ENCODE measurements at places on chromosomes 1 and 21.

DNA sequence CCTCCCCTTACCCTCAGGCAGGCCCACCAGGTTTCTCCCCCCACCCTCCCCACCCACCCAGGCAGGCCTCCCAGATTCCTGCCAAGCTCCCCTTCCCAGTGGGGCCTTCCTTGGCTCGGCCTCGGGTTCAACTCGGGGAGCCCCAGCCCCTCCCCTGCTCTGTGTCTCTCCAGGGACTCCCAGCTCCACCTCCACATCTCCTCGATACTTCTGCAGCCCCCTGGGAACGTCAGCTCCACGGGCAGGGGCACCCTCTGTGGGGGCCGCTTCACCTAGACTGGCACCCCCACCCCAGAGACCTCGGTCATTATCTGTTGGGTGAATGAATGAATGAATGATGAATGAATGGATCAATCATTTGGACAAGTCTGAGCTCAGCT lies 775 bp downstream of the MMEL1 start:
- no peak for DNase-seq

DNA sequence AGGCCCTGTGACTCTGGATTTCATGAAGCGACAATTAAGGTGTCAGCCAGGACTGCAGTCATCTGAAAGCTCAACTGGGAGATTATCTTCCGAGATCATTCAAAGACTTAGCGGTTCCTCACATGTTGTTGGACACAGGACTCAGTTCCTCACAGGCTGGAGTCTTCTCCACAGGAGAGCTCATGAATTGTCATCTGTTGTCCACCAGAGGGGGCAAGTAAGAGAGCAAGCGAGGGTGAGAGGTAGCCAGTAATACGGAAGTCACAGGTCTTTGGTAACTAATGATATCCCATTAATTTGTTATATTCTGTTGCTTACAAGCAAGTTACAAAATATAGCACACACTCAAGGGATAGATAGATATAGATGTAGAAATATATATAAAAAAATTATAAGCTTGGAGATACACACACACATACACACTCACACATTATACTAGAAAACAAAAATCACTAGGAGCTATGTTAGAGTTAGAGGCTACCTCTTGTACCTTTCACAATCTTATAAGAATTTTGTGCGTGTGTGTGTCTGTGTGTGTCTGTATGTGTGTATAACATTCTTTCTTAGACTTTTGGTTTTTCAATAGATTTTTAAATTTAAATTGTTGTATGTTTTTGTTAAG lies 1695.3 kb downstream of the BRINP3 start:
- no peak for DNase-seq

DNA sequence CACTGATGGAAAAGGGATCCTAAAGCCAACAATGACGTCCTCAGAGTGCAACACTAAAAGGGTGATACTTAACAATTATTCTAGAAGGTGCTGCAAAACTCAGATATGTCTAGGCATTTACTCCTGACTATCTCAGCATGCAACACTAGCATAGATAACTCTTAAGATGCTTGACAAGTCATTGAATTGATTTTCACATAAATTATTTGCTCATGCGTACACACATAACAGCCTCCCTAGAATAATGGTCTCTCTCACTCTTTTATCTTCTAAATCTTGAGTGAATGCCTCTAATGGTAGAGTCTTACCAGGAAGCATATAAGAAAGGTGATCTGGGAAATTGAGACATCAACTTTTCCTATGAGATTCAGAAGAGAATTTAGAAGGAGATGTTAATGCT lies 1283.7 kb downstream of the MRPL39 start:
- no peak for DNase-seq

DNA sequence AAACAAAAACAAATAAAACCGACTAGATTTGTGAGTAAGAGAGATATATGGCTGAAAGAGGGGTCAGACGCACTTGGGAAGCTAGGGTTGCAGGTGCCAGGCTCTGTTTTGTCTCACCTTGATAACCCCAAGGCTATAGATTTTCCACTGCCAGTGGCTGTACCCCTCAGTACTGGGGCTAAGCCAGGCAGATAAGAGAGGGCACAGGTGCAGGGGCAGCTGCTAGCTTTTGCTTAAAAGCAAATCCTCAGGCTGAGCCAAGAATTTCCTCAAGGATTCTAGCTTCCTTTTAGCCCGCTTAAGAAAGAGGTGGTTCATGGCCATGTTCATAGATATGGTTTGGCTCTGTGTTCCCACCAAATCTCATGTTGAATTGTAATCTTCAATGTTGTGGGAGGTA lies 57.9 kb downstream of the OVGP1 start:
- no peak for DNase-seq

DNA sequence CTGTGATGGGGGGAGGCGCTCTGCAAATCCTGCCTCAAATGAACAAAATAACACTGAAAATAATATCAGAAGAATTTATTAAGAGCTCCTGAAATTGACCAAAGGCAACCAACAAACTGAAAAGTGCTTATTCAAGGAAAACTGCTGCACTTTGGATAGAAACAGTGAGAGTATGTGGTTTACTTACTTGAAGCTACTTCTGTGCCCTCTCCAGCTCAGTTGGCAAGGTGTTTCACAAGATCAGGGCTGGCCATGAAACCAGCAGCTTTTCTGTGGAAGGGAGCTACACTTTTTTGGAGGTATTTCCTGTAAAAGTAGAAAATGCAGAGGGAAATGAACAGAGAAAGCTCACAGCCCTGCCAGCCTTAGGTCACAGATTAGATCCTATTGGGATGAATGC lies 310.0 kb upstream of the SPAG17 start:
- no peak for DNase-seq
